Upper lobe of right lung (tissue), 1 donor: ENCODE measurements at places on chromosomes 16 and 17. TPM values are rescaled to one million over a fixed set of nuclear protein-coding genes. Genes with fewer than 3 reads are reported as not detected.

- H3K36me3 ChIP-seq: peaks cover 100% of the 10 kb centered on the region
- no peaks in the 10 kb centered on the region for H3K27me3 ChIP-seq
- no peak overlapping the region for H3K27ac ChIP-seq
- H3K4me3 ChIP-seq: no peak overlapping the region
- no peaks in the 10 kb centered on the region for H3K4me1 ChIP-seq
Observed at GRCh38 chr17:59683283-59683682, 23.9 kb downstream of the PTRH2 start.

GRCh38 chr16:91484-91883 is 13.5 kb downstream of the MPG start:
- peaks cover 1% of the 10 kb centered on the region for H3K4me1 ChIP-seq
- peak overlapping the region; percentile 6 for H3K27ac ChIP-seq
- peaks cover 40% of the 10 kb centered on the region for H3K36me3 ChIP-seq
- no peaks in the 10 kb centered on the region for H3K27me3 ChIP-seq
- no peak for DNase-seq

DNA sequence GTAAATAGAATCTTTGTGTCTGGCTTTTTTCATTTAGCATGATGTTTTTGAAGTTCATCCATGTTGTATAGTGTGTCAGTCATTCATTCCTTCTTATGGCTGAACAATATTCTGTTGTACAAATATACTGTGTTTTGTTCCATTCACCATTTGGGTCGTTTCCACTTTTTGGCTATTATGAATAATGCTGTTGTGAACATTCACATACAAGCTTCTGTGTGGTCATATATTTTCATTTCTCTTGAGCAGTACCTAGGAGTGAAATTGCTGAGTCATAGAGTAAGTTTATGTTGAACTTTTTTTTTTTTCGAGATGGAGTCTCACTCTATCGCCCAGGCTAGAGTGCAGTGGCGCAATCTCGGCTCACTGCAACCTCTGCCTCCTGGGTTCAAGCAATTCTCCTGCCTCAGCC is 32.3 kb upstream of the TAOK1 start:
- no peaks in the 10 kb centered on the region for H3K4me1 ChIP-seq
- no peaks in the 10 kb centered on the region for H3K27me3 ChIP-seq
- no peaks in the 10 kb centered on the region for H3K36me3 ChIP-seq
- no peak overlapping the region for H3K27ac ChIP-seq
- H3K4me3 ChIP-seq: no peak overlapping the region
- DNase-seq: no peak

GRCh38 chr17:57875290-57876022 is 25.6 kb upstream of the MRPS23 start:
- H3K27me3 ChIP-seq: no peaks in the 10 kb centered on the region
- peaks cover 33% of the 10 kb centered on the region for H3K36me3 ChIP-seq
- peak overlapping the region; percentile 80 for H3K27ac ChIP-seq
- H3K4me1 ChIP-seq: peaks cover 39% of the 10 kb centered on the region

The STAT5B gene
- total RNA-seq: 71.0 TPM

GRCh38 chr17:12667299-12667958 is 1.7 kb downstream of the MYOCD start:
- H3K27me3 ChIP-seq: peaks cover 41% of the 10 kb centered on the region
- no peak for DNase-seq
- no peaks in the 10 kb centered on the region for H3K36me3 ChIP-seq
- H3K27ac ChIP-seq: no peak overlapping the region
- no peak overlapping the region for H3K4me3 ChIP-seq
- H3K4me1 ChIP-seq: no peaks in the 10 kb centered on the region

DNA sequence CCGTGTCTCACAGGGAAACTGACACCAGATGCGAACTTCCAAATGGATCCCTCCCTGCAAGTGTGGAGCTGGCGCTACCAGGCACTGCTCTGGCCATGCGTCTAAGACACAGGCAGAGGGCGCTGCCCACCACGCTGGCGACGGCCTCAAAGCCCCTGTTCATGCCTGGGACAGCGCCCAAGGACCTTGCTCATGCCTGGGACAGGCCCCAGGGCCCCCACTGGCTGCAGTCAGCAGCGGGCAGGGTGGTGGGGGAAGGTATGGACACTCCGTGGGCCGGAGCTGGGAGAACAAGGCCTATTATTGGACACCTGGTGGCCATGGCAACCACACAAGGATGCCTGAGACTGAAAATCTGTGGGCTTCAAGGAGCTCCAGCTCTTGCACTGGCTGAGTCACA is 8.8 kb downstream of the ZG16B start:
- peak; percentile 86 for DNase-seq
- no peak overlapping the region for H3K4me3 ChIP-seq
- no peak overlapping the region for H3K27ac ChIP-seq
- H3K36me3 ChIP-seq: no peaks in the 10 kb centered on the region
- peaks cover 3% of the 10 kb centered on the region for H3K27me3 ChIP-seq

- no peaks in the 10 kb centered on the region for H3K36me3 ChIP-seq
- DNase-seq: peak; percentile 79
- H3K4me3 ChIP-seq: peak overlapping the region; percentile 3
Observed at GRCh38 chr17:76530095-76530723, 7.3 kb downstream of the CYGB start.

The CA5A gene
- not detected for total RNA-seq

DNA sequence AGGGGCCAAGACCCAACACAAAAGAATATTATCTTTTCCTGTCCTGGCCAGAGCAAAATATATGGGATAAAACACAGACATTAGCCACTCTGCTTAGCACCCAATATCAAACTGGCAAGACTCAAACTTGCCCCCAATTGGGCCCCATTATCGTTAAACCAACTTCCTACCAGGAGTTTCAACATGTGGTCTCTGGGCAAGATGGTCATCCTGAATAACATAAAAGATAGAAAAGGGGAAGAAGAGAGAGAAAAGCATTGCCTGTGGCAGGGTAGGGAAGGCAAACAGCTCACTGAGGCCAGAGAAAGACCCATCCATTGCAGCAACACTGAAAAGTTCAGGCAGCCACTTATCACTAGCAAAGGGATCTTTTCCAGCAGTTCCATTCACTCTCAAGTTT is 502.1 kb downstream of the KIF2B start:
- H3K4me3 ChIP-seq: no peak overlapping the region
- no peak overlapping the region for H3K27ac ChIP-seq
- DNase-seq: no peak
- no peaks in the 10 kb centered on the region for H3K36me3 ChIP-seq
- no peaks in the 10 kb centered on the region for H3K27me3 ChIP-seq
- no peaks in the 10 kb centered on the region for H3K4me1 ChIP-seq

The KRT33A gene
- not detected for total RNA-seq

The ZNF469 gene
- total RNA-seq: 2.1 TPM
